ENCODE measurements at places on chromosomes 1 and 21.

- no peak for DNase-seq
Measured at GRCh38 chr1:228542981-228543380, 55.8 kb downstream of the RNF187 start.

DNA sequence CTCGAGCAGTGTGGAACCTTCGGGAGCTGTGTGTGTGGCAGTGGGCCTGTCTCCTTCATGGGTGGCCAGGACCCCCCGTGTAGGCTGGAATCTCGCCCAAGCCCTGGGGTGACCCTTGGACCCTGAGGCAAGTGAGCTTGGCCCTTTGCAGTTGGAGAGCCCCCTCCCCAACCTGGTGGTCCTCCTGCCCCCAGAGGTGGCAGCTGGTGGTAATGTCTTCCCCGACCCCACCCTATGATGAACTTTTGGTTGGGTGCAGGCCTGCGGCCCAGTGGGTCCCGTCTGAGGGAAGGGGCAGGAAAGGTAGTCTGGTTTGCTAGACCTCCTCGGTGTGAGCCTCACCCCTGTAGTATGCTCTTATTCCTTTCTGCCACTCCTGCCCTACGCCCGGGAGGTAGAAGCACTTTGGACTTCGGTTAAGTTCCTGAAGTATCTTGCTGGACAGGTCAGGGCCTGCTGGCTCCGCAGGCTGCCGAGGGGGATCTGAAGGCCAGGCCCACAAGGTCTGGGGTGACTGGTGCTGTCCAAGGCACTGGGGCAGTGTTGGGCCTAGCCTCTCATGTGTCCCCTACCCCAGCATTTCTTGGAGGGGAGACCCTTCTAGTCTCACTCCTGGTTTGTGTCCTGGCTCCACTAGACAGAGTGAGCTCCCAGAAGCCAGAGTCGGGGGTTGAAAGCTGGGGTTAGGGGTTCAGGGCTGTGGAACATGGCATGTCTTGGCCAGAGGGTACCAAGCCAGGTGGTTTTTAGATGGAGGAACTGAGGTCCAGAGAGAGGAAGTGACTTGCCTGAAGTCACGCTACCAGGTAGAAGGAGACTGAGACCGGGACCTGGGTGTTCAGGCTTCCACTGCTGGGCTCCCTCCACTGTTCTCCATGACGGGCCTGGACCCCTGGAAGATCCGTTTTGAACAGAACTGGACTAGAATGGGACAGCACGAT lies 1.8 kb downstream of the ZNF362 start:
- no peak for DNase-seq

- DNase-seq, result no peak
Measured at GRCh38 chr1:225544263-225544662, 108.7 kb downstream of the ENAH start.

GRCh38 chr1:231814521-231814920 lies 187.9 kb downstream of the DISC1 start:
- no peak for DNase-seq

- no peak for DNase-seq
Measured at GRCh38 chr1:246629976-246630375, 63.7 kb downstream of the CNST start.

GRCh38 chr1:55604179-55604578 lies 389.0 kb upstream of the USP24 start:
- DNase-seq, result no peak

Data from activated T-cell treated with anti-CD3 and anti-CD28 coated beads for 4 hours (primary cell).